ENCODE measurements at places on chromosomes 16 and 17.

GRCh38 chr16:71576971-71577370 is at the start of gene TAT:
TSS of gene TAT (minus strand) at chr16:71577092. CDS start at chr16:71576415, 677 bp downstream.
- no peak for DNase-seq

GRCh38 chr17:17412326-17412725 is 64.5 kb upstream of the MED9 start:
- DNase-seq: no peak

DNA sequence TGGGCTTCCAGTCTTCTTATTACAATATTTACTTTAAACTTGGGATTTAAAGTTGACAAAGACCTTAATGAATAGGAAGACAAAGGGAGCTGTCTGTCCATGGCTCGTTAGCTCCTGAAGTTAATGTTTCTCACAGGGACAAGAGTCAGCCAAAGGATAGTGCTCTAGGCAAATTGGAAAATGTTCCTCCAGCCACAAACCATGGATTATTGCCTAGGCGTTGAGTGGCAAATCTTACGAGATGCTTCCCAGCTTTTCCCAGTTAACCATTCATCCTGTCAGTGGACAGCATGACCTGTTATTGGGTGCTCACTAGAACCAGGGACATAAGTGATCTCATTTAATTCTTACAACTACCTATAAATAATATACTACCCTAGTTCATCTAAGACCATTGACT is 3.6 kb downstream of the TEX2 start:
- DNase-seq: no peak

- DNase-seq: no peak
These were observed 8.1 kb downstream of the BTBD17 start for GRCh38 chr17:74353446-74354060.

DNA sequence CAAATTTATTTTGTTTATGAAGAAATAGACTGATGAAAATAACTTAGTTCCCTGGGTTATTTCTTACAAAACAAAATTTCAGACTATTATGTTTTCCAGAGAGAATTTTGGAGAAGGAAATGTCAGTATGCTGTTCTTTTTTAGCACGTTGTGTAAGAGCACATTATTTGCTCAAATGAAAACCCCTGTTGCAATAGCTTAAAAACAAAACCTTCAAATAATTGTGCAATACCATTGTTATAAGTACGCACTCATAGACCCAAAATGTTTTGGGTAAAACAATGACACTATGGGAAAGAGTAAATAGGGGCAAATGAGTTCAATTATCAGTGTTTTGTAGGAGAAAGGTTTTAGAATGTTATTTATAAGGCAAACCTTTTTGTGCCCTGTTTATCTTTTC is 18.2 kb downstream of the VMP1 start:
- DNase-seq: peak; percentile 90

GRCh38 chr16:4373356-4373908 is 1.8 kb downstream of the VASN start:
- DNase-seq: no peak

DNA sequence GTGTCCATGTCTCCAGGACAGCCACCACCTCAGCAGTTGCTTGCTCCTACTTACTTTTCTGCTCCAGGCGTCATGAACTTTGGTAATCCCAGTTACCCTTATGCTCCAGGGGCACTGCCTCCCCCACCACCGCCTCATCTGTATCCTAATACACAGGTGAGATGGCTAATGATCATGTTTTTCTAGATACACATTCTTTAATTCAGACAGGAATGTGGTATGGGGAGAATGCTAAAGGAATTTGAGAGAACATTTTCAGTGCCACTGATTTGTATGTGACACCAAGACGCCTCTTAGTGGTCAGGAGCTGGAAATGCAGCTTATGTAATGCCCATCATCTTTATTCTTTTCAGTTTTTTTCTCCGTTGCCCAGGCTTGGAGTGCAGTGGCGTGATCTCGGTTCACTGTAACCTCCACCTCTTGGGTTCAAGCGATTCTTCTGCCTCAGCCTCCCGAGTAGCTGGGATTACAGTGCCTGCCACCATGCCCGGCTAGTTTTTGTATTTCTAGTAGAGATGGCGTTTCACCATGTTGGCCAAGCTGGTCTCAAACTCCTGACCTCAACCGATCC is 8.9 kb upstream of the RAPGEFL1 start:
- peak; percentile 77 for DNase-seq
